Lower leg skin (tissue), 4 donors: ENCODE measurements at places on chromosomes 3 and 15. TPM values are rescaled to one million over a fixed set of nuclear protein-coding genes. Genes with fewer than 3 reads are reported as not detected.

Gene RETNLB
- total RNA-seq = not detected

DNA sequence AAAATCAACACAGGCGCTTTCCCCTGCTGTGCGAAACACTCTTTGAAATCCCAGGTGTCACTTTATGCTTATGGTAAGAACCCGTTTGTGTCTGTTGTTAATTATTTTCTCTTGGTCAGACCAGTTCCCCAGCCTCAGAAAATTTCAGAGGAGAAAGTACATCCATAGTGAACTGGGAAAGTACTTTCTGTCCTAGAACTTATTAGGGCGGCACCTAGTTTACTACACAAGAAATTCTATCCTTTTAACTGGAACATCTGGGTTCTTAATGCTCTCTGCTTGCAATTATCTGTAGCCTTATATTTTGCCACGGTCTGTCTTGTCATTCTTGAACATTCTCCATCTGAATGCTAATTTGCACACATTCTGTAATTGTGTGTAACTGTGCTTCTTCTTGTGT lies 215.0 kb downstream of the PTPRG start:
- no peak for DNase-seq

GRCh38 chr3:141405591-141405990 lies 37.3 kb downstream of the ZBTB38 start:
- no peak for DNase-seq

DNA sequence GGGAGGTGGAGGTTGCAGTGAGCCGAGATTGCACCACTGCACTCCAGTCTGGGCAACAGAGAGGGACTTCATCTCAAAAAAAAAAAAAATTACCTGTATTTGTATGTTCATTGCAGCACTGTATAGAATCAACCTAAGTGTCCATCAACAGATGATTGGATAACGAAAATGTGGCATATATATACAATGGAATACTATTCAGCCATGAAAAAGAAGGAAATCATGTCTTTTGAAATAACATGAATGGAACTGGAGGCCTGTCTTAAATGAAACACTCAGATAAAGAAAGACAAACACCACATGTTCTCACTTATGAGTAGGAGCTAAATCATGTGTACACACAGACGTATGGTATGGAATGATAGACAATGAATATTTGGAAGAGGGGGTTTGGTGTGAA lies 59.4 kb upstream of the MEF2A start:
- no peak for DNase-seq

DNA sequence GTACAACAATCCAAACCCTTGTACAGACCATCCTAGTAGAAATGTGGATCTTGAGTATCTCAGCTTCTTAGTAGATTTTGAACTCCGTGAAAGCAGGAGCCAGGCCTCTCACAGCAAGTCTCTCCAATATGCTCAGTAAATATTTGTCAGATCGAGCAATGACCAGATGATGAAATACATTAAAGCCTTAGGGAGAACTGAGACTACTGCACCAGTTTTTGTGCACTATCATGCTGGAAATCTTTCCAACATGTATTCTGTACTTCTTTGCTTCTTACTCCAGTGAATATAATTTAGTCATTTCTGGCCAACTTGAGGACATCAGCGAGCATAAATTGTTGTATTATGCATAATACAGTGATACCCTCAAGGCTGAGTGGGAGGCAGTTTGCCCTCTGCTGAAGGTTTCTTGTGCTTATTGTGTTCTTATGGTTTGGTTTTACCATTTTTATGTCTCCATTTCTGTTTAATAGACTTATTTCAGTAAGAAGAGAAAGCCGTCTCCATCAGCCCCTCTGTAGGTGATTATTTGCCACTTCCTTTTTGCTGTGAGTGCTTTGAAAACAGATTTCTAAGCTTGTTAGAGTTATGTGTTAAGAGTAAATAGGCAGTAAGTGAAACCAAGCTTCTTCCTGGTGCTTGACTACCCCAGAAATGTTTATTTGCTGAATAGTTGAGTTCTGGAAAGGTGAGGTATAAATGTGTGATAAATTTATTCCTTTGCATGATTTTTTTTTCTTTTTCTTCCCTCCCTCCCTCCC lies 147.1 kb downstream of the PGPEP1L start:
- no peak for DNase-seq

- DNase-seq = no peak
These were observed 84.3 kb downstream of the CHST2 start for GRCh38 chr3:143203848-143204247.

Gene GUCA1C
- total RNA-seq = not detected

DNA sequence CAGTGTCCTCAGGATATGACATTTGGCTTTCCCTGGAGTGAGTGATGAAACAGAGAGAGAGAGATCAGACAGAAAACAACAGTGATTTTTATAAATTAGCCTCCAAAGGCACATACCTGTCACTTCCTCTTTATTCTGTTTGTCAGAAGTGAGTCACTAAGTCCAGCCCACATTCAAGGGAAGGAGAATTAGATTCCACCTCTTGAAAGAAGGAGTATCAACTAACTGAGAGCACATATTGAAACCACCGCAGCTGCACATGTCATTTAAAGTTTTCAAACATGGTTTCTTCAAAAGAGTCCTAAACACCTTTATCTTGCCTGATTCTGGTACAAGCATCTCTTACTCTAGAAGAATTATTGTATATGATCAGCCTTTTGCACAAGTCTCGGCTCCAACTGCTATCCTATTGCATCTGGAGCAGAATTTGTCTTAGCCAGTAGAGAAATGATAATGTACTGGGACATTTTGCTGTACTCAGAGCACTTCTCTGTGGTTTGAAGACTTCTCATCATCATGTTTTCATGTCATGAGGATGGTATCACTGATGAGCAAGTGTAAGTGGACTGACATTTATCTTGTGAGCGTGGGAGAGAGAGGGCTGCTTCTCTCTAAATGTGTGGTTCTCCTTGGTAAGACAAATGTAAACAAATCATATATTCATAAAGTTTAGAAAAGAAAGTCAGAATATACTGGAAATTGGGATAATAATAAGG lies 338.9 kb upstream of the CFAP20DC start:
- DNase-seq = no peak

Gene CHL1
- 53.1 TPM for total RNA-seq

DNA sequence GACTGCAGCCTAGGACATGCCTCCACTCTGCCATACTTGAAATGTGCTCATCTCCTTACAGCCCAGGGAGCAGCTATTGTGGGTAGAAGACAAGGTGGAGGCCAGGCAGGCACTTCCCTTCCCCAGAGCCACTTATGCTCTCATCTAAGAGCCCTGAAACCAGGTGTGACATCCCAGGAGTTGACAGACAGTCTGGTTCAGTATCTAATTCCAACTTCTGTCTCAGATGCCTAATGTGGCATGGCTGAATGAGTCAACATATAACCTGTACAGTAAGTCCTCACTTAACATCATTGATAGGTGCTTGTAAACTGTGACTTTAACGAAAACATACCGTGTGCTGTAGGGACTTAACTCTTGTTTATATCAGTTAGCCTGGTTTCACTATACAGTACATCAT lies 1.2 kb upstream of the CAPN3 start:
- no peak for DNase-seq

Gene CHRM5
- total RNA-seq = not detected

DNA sequence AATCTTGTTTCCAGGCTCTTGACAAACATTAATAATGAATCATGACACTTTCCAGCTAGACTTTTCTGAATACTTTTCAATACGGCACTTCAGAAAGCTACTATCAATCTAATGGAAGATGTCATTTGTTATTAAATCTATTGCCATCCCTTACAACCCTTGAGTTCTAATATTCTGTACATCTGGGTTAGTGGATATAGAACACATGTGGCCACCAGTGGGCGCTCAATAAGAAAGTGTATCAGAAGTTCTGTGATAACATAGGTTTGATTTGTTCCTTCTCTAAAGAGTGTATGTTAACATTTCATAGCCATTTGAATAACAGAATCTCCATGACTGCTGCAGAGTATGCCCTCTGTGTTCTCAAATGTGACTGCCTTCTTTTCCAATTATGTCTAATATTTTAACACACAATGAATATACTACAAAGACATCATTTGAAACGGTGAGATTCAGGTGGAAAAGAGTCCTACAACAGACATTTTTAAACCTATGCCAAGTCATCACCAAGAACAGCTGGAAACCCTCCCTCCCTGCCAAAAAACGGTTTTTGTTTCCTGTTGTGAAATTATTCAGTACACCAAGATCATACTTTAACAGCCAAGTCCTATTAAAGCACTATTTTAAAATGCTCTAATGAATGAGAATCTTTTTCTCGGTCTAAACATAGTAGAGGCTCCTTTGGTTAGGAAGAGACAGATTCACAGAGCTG lies 22.2 kb downstream of the ALDH1A2 start:
- DNase-seq = no peak

DNA sequence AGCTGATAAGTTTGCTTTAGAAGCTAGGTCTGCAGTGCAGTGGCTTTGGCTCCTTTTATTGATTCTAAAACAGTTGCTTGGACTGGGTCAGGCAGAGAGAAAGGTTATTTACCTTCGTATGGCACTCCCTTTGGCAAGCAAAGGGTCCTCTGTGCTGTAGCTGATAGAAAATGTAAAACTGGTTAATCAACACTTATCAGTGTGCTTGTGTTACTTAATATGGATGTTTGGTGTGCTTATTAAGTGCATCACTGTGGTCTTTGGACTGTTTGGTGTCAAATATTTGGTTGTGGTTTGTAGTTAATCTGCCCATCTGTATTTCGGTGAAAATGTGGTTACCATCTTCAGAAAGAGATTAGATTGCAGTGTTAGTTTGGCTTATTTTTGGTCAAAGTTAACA lies 16.0 kb downstream of the UBE2E2 start:
- no peak for DNase-seq

DNA sequence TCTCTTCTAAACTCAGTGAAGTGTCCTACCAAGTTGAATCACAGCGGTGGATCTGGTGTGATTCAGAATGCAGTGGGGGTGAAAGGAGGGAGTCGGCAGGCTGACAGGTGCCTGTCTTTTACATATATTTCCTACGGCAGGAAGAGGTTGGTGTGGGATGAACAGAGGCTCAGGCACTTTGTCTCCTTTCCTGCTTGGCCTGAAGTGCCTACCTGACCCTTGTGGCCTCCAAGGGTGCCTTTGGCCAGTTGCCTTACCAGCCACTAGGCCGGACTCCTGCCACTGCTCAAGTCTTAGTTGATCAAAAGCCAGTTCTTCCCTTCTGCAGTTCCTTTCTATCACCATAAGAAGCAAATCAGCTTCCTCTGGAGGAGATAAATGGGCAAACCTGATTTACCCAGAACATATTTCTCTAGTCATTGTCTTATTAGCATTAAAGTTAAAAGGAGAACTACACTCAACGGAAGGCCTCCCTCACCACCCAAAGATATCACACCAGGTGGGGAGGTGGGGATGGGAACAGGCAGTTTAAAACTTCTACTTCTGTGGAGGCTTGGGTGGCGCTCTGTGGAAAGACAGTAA lies 52.1 kb downstream of the CRTC3 start:
- DNase-seq = no peak

GRCh38 chr3:71752831-71753700 lies 589 bp upstream of the GPR27 start:
- no peak for DNase-seq

DNA sequence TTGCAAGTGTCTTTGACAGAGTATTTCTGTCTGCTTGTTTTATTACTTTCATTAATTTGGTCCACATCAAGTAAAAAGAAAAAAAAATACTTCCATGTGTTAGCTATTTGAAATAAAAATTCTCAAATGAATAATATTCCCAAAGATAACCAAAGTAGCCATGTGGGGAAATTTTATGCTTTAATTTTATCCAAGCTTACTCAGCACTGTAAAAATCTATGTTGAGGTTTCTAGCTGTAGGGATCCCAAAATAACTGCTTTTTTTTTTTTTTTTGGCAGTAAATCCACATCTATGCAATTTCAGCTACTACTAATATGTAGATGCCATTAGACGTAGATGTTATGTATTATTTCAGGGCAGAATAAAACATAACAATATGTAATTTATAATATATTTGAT lies 35.4 kb upstream of the CNTN6 start:
- no peak for DNase-seq
